ENCODE measurements at places on chromosomes 3 and 15.

GRCh38 chr3:103690536-103690935 lies 1255.7 kb downstream of the ZPLD1 start:
- no peak for DNase-seq

DNA sequence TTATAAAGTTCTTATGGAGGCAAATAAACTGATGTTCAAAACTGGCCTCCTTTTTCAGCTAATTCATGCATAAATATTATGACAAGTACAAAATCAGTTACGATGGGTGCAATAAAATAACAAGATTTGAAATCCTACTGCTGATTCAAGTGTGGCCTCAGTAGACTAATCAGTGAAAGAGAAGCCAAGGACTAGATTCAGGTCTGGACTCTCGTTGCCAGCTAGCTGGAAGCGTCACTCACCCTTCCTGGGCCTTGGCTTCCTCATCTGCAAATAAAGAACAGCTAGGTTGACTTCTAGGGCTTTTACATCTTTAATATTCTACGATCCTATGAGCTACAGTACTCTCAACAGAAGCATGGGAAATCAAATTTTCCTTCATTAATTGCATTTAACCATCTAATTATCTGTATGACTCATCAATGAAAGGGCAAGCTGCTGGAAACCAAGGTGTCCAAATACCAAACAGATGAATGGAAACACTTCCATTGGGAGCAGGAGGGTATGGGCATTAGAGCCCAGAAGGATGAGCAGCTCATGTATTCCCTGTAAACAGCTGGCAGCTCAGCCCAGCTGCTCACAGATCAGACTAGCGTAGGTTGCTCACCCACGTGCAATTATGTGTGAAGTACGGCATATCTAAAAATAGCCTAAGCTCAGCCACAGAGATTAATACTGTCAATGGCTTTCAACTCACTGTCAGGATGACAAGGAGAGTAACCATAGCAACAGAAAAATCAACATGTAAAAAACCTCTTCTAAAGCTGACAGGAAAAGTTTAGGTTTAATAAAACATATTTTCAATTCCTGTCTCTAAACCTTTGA lies 294.8 kb downstream of the PLCL2 start:
- no peak for DNase-seq

- no peak for DNase-seq
These were observed 205.6 kb downstream of the VGLL3 start for GRCh38 chr3:86785386-86785785.

DNA sequence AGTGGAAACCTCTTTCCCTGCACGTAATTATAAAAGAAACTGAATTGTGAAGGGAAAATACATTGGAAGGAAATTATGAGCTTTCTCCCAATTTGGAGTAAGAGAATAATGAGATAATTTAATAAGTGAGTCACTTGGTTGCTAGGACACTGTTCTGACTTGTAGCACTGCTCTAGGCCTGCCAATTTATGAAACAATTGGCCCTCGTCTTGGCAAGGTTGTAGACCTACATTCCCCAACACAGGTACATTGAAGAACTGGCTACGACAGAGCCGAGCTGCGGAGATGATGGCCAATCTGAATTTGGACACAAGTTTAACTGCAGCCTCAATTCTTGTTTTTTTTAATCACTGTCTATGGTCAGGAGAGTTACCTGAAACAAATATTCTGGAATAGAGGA lies 674.1 kb downstream of the MECOM start:
- DNase-seq, result peak; percentile 83

DNA sequence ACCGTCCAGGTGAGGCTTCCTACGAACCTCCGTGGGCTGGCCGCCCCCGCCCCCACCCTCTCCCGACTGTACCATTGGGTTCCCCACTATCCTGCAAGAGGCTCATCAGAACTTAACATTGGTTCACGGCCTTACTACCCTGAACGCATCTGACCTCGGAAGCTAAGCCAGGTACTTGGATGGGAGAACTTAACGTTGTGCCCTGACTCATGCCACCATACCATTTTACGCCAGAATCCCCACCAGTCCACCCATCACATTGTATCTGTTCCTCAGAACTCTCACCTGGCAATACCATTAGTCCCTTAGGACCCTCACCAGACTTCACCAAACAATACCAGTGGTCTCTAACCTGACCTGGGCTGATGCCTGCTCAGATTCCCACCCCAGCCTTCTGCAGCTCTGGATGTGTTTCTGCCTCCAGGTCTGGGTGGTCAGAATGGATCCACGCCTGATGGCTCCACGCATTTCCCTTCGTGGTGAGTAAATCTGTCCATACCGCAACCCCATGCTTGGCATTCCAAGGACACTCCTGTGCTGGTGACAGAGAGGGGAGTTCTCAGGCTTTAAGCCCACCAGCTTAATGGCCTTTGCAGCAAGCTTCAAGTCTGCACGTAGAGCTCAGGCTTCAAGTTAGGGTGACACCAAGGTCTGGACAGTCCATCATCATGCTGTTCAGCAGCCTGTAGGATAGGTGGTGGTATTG lies 562 bp downstream of the TCTA start:
- DNase-seq, result no peak

- no peak for DNase-seq
These were observed 224.5 kb downstream of the XXYLT1 start for GRCh38 chr3:195046441-195046840.

DNA sequence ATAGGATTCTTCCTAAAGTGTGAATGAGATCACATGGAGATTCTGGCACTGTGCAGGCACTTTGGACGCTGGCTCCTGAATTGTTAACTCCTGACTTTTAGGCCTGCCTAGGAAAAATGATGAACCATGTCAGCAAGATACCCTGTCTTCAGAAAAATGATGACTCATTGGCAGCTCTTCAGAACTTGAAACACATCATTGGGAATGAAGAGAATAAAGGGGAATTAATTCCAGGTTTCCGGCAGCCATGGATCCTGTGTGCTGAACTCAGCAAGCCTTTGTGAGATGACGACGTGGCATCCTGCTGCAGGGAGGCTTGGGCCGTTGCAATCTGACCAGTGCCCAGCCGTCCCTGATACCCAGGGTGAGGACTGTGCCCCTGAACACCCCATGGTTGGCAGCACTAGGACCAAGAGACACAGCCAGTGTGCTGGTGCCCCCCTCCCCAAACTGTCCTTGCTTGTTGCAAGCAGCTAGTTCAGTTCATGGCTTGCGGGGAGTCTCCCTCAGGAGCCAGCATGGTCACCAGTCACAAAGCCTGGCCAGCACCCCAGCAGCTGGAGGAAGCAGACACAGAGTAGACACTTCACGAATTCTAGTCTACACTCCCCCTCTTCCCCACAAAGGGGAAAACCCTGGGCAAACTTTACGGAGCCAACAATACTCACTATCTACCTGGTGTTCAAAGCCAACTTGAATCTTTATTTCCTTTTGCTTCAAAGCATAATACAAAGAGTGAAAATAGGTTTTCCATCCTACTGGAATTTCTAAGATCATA lies 7.8 kb upstream of the LIPC start:
- no peak for DNase-seq

DNA sequence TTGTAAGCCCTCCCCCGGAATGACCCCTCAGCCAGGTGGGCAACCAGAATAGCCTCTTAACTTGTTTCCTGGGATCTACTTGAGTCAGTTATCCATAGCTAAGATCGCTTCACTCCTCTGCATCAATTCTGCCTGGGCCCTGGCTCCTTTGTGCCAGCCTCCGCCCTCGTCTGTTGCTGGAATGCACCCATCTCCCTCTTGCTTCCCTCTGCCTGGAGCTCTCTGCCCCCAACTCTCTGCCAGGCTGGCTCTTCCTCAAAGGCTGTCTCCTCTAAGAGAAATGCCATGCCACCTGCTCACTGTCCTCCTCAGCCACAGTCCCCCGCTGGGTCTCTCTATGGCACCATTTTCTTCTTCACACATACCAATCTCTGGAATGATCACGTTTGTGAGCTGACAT lies 240.8 kb downstream of the ADAMTS17 start:
- DNase-seq, result no peak

GRCh38 chr3:46968783-46969428 lies 7.6 kb downstream of the CCDC12 start:
- DNase-seq, result no peak

- peak; percentile 60 for DNase-seq
These were observed 109.7 kb upstream of the GALNT15 start for GRCh38 chr3:16064642-16065414.

DNA sequence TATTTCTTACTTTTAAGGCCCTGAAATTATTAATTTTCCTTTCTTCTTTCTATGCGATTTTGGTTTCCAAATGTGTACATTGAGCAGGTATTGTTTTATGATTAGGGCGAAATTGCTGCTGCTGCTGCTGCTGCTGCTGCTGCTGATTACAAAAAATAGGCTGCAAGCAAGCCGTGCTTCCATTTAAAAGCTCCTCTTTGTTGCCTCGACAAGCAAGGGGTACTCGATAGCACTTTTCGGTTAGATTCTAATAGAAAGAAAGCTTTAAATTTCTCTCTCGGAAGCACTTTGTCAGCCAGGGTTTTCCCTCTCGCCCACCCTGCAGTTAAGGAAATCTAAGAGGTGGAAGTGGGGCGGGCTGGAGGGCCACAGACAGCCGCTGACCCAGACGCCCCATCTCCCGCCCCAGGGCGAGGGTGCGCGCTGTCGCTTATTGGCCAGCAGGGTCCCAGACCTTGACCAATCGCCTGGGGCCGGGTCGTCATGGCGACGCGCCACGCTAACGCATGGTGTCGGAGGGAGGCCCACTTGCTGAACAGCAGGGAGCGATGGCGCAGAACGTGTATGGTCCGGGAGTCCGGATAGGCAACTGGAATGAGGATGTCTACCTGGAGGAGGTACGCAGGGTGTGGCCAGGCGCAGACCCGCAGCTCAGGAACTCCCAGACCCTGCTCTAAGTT lies at the start of gene CFAP161:
Gene CFAP161, plus strand, starts transcription at position 489 of the 680 bp plus-strand sequence. Its CDS starts 60 bp downstream, at position 549.
- peak; percentile 53 for DNase-seq

- DNase-seq, result no peak
These were observed 87.2 kb upstream of the SLC4A7 start for GRCh38 chr3:27571345-27571744.

DNA sequence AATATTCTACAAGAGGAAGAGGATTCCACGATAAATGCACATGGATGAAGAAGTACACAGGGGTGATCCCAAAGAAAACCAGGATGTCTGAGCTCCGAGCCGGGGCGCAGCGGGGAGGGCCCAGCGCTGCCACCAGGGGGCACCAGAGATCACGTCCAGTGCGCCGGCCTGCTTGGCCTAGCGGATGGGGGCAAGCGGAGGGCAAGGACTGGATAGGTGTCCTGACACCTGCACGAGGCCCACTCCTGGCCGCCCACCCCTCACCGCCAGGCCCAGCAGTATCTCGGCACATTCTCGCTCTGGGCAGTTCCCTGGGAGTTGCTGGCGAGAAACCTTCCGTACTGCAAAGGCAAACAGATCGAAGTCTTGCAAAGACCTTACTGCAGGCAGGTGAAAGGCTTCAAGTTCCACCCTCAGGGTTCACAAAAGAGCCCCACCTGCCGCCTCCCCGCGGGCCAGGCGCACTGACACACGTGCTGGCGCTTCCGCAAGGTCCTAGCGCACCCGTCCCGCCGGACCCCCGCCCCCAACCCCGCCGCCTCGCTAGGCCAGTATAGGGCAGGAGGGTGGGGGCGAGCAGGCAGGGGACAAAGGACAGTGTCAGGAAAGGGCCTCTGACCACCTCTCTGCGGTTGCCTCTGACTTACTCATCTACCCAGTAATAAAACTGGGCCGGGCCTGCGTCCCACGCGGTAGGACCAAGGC lies 3.3 kb downstream of the ANKRD63 start:
- DNase-seq, result peak; percentile 51

- DNase-seq, result no peak
These were observed 83.0 kb downstream of the AGBL1 start for GRCh38 chr15:86162641-86163040.

- DNase-seq, result no peak
These were observed 219.9 kb downstream of the GAP43 start for GRCh38 chr3:115843206-115843605.

GRCh38 chr3:65939801-65940246 lies 98.9 kb downstream of the MAGI1 start:
- no peak for DNase-seq

GRCh38 chr15:86916671-86917360 lies 837.1 kb downstream of the AGBL1 start:
- DNase-seq, result no peak

GRCh38 chr15:74451861-74452835 lies 8.8 kb downstream of the UBL7 start:
- no peak for DNase-seq

DNA sequence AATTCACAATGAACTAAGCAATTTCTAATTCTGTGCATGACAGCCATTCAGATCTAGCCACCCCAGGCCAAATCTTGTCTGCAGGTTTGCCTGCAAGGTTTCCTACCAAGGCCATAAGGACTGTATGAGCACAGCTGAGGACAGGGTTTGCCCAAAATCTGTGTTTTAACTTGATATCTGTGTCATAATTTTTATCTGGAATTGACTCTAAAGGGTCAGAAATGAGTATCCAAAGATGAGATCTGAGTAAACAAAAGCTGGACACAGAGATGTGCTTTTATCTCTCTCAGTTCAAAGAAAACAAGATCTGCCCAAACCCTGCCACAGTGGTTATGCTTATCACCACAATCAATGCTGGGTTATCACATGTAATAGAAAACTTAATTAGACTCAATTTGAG lies 154.6 kb upstream of the COL8A1 start:
- no peak for DNase-seq

DNA sequence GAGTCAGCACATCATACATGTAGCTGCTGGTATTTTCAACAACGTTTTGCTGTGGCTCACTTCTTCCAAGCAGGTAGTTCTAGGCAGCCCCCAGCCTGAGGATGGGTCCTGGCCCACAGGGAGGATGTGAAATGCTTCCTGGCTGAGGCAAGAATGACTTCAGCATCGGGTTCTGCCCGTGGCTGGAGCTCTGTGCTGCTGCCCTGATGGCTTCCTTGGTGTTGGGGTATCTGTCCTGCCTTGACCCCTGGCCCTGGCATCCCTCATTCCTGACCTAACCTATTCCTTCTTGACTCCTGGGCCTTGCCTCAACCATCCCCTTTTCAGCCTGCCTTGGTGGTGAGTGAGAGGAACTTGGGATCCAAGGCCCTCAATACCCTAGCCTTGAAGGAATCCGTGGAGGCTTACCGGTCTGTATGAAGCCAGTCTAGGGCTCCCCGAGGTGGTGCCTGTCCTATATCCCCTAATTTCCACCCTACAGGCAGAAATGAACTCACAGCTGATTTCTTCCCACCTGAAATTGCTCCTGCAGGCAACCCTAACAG lies 300.6 kb downstream of the TLE3 start:
- no peak for DNase-seq

- peak; percentile 76 for DNase-seq
These were observed 34.5 kb downstream of the ESYT3 start for GRCh38 chr3:138468886-138469285.

GRCh38 chr3:52220380-52221026 lies 4.9 kb downstream of the TLR9 start:
- peak; percentile 53 for DNase-seq

DNA sequence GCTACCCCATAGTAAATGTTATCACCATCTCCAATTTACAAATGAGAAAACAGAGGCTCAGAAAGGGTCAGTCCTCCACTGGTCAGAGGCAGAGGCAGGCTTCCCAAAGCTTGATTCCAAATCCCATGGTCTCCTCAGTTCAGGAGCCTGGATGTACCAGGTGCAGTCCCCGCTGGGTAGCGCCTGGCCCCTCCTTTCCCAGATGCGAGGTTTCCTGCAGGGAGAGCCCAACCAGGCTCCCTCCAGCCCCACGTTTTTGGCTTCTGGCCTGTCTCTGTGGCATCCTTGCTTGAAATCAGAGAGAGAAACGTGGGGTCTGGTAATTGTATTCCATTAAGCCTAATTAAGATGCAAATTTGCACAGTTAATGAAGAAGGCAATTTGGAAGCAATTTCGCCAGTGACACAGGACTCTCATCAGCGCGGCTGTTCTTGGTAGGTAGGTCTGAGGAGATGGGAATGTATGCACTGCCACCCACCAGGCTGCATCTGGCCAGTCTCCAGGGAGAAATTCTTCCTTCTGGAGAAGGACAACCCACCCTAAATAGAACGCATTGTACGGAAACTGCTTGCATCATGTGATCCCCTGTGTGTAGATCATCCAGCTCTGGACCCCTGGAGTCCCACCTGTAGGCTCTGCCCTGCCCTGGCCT lies 50.5 kb downstream of the HRH1 start:
- DNase-seq, result no peak

All from mammary epithelial cell (primary cell).